Iris pigment epithelial cell (primary cell): ENCODE measurements at places on chromosomes 4 and X.

GRCh38 chrX:47846040-47846439 lies 9.3 kb downstream of the ZNF81 start:
- no peak for DNase-seq

GRCh38 chr4:156547891-156548290 lies 423.7 kb downstream of the PDGFC start:
- DNase-seq, result peak; percentile 46

GRCh38 chr4:153271820-153272219 lies 67.6 kb downstream of the TRIM2 start:
- DNase-seq, result no peak

GRCh38 chr4:15405018-15405417 lies 22.8 kb upstream of the C1QTNF7 start:
- no peak for DNase-seq

- peak; percentile 14 for DNase-seq
These were observed 490 bp downstream of the RWDD4 start for GRCh38 chr4:183658362-183659028.

GRCh38 chrX:51242212-51242611 lies 90.4 kb upstream of the NUDT10 start:
- DNase-seq, result no peak

DNA sequence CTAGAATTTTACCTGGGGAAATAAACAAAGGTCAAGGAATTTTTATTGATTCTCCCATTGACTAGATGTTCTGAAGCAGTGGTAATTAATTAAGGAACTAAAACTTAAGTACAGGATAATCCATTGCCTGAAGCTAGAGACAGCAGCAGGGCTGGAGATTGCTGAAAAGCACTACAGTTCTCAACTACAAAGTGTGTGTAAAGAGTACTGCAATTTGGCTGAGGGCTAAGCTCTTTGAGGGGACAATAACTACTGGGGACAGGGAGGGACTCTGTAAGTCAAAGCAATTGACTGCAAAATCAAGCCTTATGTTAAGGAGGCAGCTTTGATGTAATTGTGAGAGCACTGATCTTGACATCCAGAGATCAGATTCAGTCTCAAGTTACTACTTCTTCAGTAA lies 260.4 kb downstream of the GALNTL6 start:
- no peak for DNase-seq

DNA sequence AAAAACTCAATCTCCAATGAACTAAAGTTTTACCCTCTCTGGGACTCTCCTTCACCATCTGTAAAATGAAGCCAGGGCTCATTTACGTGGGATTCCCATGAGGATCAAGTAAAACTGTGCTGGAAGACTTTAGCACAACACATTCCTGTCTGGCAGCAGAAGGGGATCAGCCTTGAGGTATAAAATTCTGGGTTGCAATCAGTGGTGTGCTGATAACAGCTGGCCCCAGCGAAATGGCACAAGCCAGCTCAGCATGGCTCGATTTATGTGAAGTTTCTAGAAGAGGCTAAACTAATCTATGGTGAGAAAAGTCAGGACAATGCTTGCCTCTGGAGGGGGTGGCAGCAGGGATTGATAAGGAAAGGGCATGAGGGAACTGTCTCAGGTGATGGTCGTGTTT lies 28.4 kb downstream of the ZNF630 start:
- no peak for DNase-seq
